Vagina (tissue), 2 donors: ENCODE measurements at places on chromosomes 2 and 18.

DNA sequence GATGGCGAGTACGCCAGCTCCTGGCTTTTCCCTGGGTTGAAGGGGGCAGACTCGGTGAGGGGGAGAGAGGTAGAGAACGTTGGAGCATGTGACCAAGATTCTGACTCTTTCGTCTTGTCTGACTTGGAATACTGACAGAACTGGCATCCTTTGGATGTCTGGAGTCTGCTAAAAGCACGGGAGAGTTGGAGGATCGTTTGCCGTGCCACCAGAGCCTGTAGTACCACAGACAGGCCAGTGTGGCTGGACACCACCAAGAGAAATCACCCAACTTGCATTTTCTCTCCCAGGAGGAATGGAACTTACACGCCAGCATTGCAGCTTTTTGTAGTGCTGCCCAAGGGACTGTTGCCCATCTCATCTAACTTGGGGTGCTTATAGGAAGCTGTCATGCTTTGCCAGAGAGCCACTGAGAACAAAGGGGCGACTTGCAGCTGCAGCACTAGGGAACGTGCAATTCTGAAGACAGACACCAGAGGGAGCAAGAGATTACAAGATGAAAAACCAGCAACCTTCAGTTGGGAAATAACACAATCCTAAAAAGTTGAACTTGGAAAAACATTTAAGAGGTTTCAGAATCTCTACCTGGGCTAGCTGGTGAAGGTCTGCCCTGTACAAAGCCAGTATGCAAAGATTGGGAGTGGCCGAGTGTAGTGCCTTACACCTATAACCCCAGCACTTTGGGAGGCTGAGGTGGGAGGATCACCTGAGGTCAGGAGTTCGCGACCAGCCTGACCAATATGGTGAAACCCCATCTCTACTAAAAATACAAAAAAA, 24.1 kb downstream of the PSMG2 start:
- DNase-seq = no peak

DNA sequence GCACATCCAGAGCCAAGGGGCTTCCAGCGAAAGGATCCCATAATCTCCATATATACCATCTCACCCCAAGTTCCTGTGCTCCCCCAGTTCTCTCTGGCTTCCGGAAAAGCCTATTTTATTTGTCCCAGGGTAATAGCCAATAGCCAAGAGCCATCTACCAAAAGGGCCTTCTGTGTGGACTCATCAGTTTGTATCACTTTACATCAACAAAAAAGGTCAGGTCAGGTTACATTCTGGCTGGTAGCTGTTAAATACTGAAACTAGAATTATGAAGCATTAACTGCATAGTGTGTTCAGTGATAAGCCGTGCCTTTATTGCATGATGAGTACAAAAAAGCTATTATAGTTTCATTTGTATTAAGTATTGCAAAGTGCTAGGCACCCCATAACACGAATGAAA, 223.7 kb downstream of the IRS1 start:
- DNase-seq = no peak

- DNase-seq = no peak
Observed at GRCh38 chr18:7626922-7627440, 59.9 kb downstream of the PTPRM start.

DNA sequence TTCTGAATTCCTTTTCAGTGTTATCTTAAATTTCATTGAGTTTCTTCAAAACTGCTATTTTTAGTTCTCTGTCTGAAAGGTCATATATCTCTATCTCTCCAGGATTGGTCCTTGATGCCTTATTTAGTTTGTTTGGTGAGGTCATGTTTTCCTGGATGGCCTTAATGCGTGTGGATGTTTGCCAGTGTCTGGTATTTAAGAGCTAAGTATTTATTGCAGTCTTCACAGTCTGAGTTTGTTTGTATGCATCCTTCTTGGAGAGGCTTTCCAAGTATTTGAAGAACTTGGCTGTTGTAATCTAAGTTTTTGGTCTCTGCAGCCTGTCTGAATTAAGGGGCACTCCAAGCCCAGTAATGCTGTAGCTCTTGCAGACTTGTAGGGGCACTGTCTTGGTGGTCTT, 249.3 kb downstream of the ZNF385B start:
- no peak for DNase-seq

DNA sequence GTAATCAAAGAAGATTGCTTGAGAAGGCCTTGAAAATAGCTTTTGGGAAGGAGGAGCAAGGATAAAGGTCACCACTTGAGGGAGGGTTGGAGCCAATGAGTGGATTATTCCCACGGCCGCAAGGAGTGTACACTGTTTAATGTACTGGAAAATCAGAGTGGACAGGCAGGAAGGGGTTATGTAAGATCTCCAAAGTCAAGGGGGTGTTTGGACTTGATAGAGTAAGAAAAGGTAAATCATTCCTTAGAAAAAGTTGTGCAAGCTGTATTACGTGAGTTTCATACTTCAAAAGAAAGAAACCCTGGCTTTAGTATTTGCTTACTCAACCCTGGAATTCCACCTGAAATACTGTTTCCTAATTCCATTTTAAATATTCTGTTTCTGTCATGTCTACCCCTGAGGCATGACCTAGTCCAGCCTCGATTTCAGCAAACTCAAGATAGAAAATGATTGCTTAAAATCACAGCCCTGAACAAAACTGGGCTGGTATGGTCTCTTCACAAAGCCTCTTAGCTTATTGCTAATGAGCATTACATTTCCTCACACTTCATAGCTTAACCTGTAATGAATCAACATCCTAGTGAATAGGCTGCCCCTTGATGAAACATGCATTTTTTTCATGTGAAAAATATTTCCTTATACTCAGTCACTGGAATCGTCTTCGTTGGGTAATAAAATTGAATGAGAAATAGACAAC, 1.1 kb downstream of the MREG start:
- peak; percentile 52 for DNase-seq

GRCh38 chr18:5942591-5942990, 47.3 kb upstream of the TMEM200C start:
- DNase-seq = no peak

DNA sequence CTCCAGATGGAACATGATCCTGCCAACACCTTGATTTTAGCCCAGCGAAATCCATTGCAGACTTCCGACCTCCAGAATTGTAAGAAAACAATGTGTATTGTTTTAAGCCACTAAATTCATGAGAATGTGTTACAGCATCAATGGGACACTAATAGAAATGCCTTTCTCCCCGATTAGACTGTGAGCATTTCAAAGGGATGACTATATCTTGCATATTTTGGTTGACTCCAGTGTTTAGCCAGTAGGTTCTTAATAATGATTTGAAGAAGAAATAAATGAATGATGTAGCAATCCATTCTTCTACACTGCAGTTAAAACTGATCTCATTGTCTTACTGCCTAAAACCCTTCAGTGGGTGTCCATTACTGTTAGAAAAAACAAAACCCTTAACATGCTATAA, 67.4 kb upstream of the ACVR1C start:
- no peak for DNase-seq

DNA sequence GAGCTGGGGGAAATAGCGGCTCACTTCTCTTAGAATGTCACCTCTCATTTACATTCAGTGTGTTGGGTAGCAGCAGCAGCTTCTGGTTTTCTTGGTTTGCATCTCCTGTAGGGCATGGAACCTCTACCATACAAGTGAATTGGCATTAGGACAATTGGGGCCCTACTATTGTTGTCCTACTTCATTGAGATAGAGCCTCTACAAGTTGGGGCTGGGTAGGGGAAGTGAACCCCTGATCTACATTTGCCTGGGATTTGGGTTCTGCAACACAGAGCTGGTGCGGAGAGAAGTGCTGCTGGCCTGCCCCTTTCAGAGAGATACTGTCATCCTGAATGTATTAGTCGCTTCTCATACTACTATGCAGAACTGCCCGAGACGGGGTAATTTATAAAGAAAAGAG, 391.6 kb upstream of the HS6ST1 start:
- peak; percentile 32 for DNase-seq

DNA sequence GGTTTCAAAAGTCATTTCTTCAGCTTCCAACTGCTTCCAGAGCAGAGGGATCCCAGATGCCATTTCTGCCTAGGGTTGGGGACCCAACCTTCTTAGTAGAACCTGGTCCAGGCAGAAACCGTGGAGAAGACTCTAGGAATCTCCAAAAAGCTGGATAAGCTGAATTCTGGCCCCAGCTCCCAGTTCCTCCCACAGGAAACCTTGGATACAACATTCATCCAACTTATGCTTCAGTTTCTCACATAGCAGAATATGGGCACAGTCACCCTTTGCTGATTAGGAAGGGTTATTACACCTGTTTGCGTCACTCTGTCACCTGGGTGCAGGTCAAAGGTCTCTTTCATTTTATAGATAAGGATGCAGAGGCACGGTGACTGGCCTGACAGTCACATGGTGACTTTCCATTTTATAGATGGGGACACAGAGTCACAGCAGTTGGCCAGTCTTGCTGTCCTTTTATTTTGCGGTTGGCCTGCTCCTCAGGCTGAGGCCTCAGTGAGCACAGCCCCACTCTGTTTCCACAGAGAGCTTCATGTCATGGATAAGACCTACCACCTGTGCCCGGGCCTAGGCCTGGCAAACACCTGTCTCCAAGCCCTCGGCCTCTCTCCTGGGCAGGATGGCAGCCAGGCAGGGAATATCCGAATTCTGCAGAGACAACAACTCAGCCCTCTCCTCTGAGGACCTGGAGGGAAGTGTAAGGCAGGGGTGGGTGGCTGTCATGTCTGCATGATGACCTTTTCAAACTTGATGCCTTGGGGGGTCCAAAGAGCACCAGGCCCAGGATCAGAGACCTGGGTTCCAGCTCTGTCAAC, 148.8 kb downstream of the SMAD7 start:
- no peak for DNase-seq

DNA sequence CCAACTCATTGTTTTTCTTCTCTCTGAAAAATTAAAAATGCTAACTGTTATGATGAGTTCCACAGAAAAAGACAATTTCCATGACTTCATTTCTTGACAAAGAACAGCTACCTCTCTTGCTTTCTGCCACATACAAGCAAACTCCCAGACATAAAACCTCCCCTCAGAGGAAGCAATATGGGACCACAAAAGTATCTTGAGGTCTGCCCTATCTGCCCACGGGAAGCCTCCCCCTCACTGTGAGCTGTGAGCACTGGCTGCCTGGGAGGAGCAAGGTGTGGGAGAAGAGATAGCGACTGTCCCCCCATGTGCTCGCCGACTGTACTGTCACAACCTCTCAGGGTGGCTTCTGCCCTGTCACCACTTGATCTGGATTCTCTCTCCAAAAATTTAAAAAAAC, 69.7 kb upstream of the NRP2 start:
- no peak for DNase-seq

DNA sequence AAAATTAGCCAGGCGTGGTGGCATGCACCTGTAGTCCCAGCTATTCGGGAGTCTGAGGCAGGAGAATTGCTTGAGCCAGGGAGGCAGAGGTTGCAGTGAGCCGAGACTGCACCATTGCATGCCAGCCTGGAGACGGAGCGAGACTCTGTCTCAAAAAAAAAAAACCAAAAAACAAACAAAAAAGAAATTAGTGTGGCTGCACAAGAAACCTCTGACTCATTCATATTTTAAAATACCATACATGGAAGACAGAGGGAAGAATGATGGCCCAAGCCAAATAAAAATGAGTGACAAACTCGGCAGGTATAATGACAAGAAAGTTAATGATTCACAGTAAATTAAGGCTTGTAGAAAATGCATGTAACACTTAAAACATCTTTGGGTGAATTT, 875.8 kb downstream of the EPHA4 start:
- DNase-seq = no peak

- DNase-seq = no peak
Observed at GRCh38 chr2:37364351-37364750, 19.9 kb downstream of the QPCT start.

GRCh38 chr2:158217593-158217992, 115.9 kb downstream of the UPP2 start:
- DNase-seq = no peak

- no peak for DNase-seq
Observed at GRCh38 chr2:241820625-241821384, 11.8 kb downstream of the NEU4 start.

DNA sequence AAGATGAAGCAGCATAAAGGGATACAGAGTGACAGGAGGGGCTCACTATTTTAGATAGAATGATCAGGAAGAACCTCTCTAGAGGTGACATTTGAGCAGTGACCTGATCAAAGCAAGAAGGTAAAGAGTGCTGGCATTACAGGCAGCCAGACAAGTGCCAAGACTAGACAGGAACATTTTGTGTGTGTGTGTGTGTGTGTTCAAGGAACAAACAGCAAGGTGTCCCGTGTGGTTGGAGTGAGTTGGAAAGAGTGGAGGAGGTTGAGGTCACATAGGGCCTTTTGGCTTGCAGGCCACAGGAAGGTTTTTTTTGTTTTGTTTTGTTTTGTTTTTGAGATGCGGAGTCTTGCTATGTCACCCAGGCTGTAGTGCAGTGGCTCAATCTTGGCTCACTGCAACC, 25.7 kb downstream of the FZD5 start:
- no peak for DNase-seq

- no peak for DNase-seq
Observed at GRCh38 chr18:47032945-47033344, 2.5 kb downstream of the ELOA2 start.

GRCh38 chr2:88874063-88874657, 182.7 kb downstream of the RPIA start:
- DNase-seq = no peak

- DNase-seq = no peak
Observed at GRCh38 chr2:10252661-10253060, 50.0 kb upstream of the HPCAL1 start.

- DNase-seq = no peak
Observed at GRCh38 chr2:40658941-40659340, 207.1 kb upstream of the SLC8A1 start.

- DNase-seq = no peak
Observed at GRCh38 chr2:232126301-232127099, 165.0 kb downstream of the DIS3L2 start.

DNA sequence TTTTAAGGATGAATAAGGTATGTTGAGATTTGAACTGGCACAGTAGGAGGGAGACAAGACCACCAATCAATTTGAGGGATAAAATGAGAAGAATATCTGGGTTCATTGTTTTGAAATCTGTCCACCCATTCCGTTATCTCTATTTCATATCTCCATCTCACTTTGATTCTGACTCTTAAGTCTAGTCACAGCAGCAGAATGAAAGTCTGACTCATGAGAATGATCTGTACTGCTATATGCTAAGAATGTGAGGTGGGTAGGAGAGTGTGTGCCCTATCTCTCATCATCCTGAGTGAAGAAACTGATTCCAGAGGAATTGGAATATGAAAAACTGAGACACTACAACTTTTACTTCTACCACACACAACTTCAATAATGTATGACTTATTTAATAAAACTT, 1994.5 kb upstream of the PIK3C3 start:
- DNase-seq = no peak

DNA sequence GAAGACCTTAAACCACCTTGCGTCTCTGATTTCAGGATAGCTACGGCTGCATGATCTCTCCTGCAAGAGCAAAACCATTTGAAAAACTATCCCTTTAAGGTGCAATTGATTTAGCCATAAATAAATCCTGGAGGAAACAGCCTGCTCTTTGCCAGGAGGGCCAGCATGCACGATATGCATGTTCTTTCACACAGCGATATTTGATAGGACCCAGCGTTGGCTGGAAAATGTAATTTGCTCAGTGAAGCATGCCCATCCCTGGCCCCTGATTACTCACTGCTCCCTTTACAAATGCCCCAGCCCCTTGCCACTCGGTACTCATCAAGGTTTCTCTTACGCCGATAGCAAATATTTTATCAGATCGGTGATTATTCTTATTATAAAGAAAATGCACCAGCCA, 315.4 kb downstream of the CDH2 start:
- no peak for DNase-seq
